C1 segment of cervical spinal cord (tissue), 14 donors: ENCODE measurements at places on chromosomes 3 and 15.

GRCh38 chr3:95217661-95218060 is 1154.8 kb downstream of the NSUN3 start:
- DNase-seq: no peak

GRCh38 chr15:45307230-45307924 is 55.3 kb downstream of the SLC28A2 start:
- no peak for DNase-seq

DNA sequence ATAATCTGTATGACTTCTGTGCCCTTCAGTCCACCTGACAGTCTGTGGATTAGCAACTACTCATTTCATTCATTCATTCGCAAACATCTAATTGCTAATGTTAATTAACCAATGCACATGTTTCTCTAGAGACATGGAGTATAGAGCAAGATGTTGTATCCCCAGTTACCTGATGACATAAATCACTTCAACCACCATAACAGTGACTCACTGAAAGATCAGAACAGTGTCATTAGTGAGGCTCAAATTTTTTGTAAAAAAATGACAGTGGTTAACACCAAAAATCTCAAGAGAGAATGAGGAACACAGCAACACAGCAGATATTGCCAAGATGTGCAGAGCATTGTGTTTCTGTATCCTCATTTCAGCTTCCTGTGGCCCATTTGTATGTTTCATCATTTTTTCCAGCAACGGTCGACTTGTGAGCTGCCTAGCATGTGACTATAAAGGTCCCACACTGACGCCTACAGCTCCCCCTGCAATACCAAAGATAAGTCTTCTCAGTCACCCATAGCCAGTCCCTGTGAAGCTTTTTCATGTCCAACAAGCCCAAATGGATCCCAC is 3.7 kb upstream of the PLD1 start:
- DNase-seq: no peak

GRCh38 chr15:58987036-58987435 is 427 bp upstream of the RNF111 start:
- no peak for DNase-seq

DNA sequence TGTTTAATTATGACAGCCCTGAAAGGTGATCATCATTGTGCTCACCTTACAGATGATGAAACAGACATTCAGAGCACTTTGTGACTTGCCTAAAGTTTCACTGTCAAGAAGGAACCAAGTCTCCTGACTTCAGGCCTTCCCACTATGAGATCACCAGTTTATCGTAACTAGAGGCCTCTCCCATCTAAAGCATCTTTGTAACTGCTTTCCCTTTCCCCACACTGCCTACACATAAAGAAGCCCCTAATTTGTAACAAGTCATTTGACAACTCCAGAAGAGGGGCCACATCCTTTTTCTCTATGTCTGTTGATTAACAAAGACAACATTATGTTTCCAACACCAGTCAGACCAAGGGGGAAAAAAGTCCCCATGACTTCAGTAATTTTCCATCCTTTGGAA is 1.1 kb downstream of the KLHL6 start:
- DNase-seq: no peak

DNA sequence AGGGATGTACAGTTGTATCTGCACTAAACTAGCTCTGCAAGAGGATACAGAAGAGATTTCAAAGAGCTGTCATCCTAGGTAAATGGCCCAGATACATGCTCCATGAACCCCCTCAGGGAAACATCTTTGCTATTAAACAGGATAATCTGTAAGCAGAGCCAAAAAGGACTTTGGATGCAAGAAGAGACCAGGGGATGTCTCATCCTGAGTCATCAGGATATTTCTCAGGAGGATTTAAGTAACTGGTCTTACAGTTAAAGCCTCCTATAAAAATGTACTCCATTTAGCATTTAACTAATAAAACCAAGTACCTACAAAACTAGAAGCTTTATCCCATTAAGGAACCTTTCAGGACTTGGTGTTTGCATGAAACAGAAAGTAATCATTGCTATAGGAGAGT is 48.2 kb upstream of the PHLDB2 start:
- DNase-seq: no peak

GRCh38 chr3:3783210-3783609 is 16.0 kb upstream of the LRRN1 start:
- DNase-seq: no peak
